ENCODE measurements at places on chromosomes 6 and 20.

DNA sequence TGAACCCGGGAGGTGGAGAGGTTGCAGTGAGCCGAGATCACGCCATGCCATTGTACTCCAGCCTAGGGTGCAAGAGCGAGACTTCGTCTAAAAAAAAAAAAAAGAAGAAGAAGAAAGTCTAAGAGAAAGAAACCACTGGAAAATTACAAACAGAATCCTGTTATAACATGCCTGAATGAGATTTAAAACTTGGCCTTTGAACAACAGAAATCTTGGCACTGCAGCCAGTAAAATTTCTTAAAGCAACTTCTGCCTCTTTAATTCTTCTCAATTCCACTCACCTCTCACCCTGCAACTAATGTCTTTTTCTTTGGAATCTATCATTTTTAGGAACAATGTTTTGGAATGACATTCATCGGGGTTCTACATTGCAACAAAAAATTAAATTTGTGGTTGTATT is 26.3 kb downstream of the PM20D2 start:
- no peak for DNase-seq

- DNase-seq = no peak
These were observed 23.4 kb downstream of the CASP8AP2 start for GRCh38 chr6:89853068-89853467.

DNA sequence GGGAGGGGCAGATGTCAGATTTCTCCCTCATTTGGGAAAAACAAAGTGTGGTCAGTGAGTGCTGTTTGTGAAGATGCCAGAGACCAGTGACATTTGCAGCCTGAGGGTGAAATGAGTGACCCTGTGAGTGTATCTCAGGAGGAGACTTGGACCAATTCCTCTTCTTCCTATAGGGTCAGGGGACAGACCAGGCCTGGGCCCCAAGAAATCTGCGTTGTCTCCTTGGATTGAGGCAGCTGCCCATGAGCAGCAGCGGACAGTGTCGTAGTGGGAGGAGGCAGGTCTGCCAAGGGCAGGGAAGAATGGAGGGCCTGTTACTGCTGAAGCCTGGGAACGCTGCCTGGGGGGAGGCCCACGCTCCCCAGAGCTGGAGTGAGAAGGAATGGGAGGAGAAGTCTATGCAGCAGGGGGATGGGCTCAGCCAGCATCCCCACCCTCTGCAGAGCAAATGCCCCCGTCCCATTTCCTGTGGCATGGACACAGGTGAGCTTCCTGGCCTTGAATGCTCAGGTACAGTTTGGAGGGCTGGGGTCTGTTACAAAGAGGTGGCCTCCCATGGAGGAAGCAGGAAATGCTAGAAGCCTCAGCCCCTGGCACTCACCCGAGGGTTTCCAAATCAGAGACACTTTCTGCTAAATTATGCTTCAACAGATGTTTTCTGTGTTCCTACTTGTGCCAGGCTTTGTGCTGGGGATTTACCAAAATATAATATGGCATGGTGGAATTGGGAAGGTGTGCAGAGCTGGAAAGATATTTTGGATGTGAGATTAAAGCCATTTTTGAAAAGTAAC is 29.8 kb downstream of the DAAM2 start:
- DNase-seq = no peak

- DNase-seq = no peak
These were observed 83.8 kb upstream of the FAM184A start for GRCh38 chr6:119162134-119162775.
